ENCODE measurements at places on chromosomes 2 and 18. TPM values are rescaled to one million over a fixed set of nuclear protein-coding genes. Genes with fewer than 3 reads are reported as not detected.

- no peak for DNase-seq
Observed at GRCh38 chr18:48696218-48696617, 157.4 kb downstream of the CTIF start.

DNA sequence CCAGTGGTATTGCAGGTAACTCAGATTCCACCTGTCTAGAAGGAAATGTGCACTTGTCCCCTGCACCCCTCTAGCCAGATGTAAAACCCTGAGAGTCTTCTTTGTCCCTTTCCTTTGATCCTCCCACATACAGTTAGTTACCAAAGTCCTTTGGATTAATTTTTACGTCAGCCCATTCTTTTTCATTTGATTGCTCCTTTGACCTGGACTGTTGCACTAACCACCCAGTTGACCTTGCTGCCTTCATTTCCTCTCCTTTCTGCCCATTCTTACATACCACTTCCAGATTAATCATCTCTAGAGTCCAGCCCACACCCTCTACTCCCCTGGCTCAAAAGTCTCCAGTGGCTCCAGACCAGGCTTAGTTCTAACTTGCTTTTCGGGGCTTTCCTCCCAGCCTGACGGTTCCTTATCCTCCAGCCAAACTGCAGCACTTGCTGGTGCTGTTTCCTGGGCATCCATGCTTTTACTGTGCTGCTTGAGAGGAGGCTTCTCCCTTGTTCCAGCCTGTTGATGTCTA is 99.3 kb downstream of the SPTBN1 start:
- DNase-seq = no peak

- no peak for DNase-seq
Observed at GRCh38 chr18:3126457-3127097, 93.2 kb downstream of the MYOM1 start.

DNA sequence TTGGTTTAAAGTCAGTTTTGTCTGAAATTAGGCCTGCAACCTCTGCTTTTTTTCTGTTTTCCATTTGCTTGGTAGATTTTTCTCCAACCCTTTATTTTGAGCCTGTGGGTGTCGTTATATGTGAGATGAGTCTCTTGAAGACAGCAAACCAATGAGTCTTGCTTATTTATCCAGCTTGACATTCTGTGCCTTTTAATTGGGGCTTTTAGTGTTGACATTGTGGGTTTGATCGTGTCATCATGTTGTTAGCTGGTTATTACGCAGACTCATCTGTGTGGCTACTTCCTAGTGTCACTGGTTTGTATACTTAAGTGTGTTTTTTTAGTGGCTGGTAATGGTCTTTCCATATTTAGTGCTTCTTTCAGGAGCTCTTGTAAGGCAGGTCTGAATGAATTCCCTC is 18.8 kb downstream of the TMEM87B start:
- no peak for DNase-seq

DNA sequence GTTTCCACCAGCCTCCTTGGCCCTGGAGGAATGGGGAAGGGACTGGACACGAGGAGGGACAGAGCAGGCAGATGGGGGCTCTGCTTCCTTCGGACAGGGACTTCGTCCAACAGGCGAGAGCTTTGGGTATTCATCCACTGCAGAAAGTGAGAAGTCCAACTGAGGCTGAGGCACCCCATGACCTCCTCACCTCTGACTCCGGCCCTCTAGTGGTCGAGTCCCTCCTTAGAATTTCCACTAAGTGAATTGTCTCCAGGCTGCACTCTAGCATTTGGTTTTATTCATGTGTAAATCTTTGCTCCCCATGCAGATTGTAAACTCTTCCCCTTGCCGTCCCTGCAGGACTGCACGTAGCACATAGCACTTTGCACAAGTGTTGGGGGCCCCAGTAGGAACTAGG is 75.6 kb downstream of the TMEM247 start:
- no peak for DNase-seq

DNA sequence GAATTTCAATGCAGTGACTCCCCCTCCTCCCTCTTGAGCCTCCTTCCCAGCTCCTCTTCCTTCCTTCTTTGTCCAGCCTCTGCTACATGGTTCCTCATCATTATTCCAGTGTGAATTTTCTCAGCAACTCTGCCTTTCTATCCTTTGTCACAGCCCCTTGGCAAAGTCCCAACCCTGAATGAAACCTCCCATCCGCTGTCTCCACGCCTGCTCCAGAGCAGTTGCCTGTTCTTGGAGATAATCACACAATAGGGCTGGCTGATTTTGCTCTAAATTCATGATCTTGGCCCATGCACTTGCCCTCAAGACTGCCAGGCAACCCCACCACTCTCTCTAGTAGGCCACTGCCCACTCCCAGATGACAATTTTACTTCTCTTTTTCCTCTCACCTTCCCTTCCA is 61.4 kb downstream of the BCL2L11 start:
- DNase-seq = no peak

- peak; percentile 59 for DNase-seq
Observed at GRCh38 chr18:59783138-59783537, 85.9 kb upstream of the CCBE1 start.

DNA sequence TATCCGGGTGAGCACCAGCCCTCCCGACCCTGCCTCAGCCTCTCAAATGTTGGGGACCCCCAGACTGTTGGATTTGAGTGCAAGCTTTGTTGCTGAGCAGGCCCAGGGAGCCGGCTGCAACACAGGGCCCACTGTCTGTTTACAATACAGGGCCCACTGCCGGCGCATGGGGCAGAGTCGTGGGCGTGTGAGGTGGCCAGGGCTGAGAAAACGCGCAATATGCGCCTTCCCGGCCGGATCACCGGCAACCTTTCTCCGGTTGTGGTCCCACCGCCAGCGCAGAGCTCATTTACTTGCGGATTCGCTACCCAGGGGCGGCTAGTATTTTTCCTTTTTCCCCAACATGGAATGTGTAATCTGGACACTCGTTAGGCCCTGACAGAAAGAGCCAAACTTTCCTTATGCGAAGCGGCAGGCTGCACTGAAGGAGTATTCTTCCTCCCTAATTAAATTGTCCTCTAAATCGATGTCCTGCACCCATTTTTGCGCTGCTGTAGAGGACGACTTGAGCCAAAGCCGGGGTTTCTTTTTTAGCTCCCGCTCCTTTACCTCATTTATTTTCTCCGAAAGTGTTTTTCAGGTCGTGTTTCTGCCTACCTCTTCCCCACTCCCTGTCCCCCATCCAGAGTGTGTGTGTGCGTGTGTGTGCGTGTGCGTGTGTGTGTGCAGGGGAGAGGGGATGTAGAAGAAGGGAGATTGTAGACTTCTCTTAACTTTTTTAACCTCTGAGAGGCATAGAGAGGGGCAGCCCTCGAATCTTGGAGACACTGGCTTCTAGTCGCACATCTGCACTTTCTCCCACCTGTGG is 2.7 kb downstream of the OTX1 start:
- DNase-seq = no peak

DNA sequence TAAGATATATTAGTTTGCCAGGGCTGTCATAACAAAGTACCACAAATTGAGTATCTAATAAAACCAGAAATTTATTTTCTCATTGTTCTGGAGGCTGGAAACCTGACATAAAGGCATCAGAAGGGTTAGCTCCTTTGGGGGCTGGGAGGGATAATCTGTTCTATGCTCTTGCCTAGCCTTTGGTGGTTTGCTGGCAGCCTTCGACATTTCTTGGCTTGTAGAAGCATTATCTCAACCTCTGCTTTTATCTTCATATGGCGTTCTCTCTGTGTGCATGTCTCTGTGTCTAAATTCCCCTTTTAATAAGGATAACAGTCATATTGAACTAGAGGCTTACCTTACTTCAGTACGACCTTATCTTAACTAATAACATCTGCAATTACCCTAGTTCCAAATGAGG is 22.8 kb upstream of the NT5C1B start:
- no peak for DNase-seq

BOLL gene
- not detected for total RNA-seq

LRRC30 gene
- total RNA-seq = not detected

TMEFF2 gene
- not detected for total RNA-seq

IL36RN gene
- not detected for total RNA-seq

KANSL1L gene
- total RNA-seq = 18.0 TPM

OBSL1 gene
- total RNA-seq = 67.0 TPM
